ENCODE measurements at places on chromosomes 12 and 14.

DNA sequence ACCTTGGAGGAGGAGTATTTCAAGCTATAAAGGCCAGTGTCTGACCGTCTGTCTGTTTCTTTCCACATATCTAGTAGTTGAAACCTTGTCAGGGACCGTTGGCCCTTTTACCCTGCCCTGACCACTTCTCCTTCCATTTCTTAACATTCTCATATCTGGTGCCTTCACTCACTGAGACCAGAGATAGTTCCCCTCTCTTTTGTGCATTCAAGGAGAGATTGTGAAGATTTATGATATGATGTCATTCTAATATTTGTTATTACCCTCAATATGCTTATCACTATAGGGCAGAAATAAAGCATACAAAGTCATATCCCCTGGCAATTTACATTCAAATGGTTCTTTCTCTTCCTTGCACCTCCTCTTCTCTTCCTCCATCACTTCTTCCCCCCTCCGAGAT is 83.3 kb downstream of the PLXNC1 start:
- DNase-seq, result no peak

- no peak for DNase-seq
Observed at GRCh38 chr12:95703986-95704385, 86.6 kb downstream of the NTN4 start.

GRCh38 chr12:7705846-7706245 is 5.4 kb upstream of the DPPA3 start:
- DNase-seq, result no peak

GRCh38 chr14:37901978-37902377 is 305.7 kb upstream of the SSTR1 start:
- DNase-seq, result peak; percentile 89

All from EH (cell line).